ENCODE measurements at places on chromosomes 7 and 10.
A peak's percentile ranks its signal among the peaks of the same experiment; 100 is the strongest.

GRCh38 chr10:122128357-122128756 is 139.4 kb downstream of the TACC2 start:
- no peak for DNase-seq

GRCh38 chr10:116490028-116490662 is 55.6 kb upstream of the PNLIP start:
- DNase-seq, result peak; percentile 41

GRCh38 chr10:130895161-130895560 is 416.4 kb downstream of the TCERG1L start:
- no peak for DNase-seq

GRCh38 chr10:118045837-118046394 is 825 bp downstream of the RAB11FIP2 start:
- peak; percentile 34 for DNase-seq

GRCh38 chr7:154680894-154681659 is 321.8 kb downstream of the PAXIP1 start:
- no peak for DNase-seq

- DNase-seq, result no peak
Measured at GRCh38 chr7:90453931-90454330, 15.5 kb upstream of the PTTG1IP2 start.

GRCh38 chr10:77686650-77687417 is 49.2 kb upstream of the KCNMA1 start:
- no peak for DNase-seq

- no peak for DNase-seq
Measured at GRCh38 chr7:28891192-28891875, 66.8 kb downstream of the TRIL start.

DNA sequence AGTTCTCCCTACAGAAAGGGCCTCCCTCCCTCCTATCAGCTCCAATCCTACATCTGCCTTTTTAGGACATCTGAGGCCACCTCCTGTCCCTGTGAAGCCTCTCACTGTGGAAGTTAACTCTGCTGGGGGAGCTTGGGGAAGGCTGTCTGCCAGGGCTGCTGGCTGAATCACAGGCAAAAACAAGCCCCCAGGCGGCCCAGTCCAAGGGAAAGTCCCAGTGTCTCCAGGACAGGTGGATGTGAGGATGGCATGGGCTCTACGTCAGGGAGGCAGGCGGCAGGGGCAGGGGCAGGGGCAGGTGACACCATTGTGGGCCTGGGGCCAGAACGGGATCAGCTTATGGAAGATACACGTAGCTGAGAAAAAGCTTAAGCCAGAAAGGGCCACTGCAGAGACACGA is 240.2 kb downstream of the MAD1L1 start:
- DNase-seq, result no peak

GRCh38 chr7:109579901-109580300 is 1010.2 kb downstream of the DNAJB9 start:
- DNase-seq, result no peak

DNA sequence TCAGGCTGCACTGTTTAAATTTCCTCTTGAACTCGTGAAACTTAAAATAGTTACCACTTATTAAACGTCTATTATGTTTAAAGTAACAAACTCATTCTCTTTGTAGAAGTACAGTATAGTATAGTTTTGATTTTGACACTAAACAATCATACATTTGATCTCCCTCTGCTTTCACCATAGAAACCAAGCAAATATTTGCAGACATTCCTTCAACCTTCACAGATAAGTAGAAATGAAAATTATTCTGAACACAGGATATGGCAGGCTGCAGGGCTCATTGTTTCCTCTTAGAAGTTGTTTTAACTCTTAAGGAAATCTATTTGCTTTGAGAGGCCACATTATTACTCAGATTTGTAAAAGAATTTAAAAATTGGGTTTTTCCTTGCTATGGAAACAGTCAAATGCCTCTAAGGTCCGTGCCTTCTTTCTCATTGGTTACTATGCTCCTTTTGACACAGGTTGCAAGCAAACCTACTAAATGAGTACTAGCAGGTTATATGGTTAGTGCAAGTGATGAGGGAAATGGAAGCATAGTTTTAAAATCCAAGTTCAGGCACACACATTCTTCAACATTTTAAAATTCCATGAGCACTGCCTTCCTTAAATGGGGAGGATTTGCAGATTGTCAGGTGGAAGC is 92.8 kb upstream of the FAM133B start:
- DNase-seq, result peak; percentile 50

DNA sequence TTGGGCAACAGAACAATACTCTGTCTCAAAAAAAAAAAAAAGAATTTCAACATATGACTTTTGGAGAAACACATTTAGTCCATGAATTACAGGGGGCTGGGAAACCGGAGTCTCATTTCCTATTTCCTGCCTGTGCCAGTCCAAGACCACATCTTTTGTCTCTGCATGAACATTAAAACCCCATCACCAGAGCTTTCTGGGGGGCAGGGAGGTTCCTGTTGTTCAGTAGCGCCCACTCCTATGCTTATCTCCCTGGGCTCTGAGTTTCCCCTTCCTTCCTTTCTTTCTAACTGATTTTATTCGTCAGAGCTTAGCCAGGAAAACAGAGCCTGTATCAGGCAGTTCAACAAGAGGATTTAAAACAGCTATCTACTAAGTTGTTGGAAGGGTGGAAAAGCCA is 119.3 kb downstream of the CALN1 start:
- DNase-seq, result no peak

GRCh38 chr7:22397981-22398380 is 41.0 kb upstream of the RAPGEF5 start:
- no peak for DNase-seq

GRCh38 chr7:116797612-116798011 is 64.8 kb upstream of the CAPZA2 start:
- no peak for DNase-seq

GRCh38 chr10:8803992-8804391 is 749.5 kb downstream of the GATA3 start:
- DNase-seq, result no peak

GRCh38 chr7:87528730-87529129 is 53.2 kb upstream of the ABCB4 start:
- DNase-seq, result no peak
